ENCODE measurements at places on chromosomes 2 and 18. TPM values are rescaled to one million over a fixed set of nuclear protein-coding genes. Genes with fewer than 3 reads are reported as not detected.

- H3K27ac ChIP-seq, result no peak overlapping the region
- H3K4me3 ChIP-seq, result no peak overlapping the region
- DNase-seq, result no peak
- no peaks in the 10 kb centered on the region for H3K27me3 ChIP-seq
- peaks cover 14% of the 10 kb centered on the region for H3K36me3 ChIP-seq
These were observed 104.0 kb downstream of the SMAD2 start for GRCh38 chr18:47826157-47827074.

DNA sequence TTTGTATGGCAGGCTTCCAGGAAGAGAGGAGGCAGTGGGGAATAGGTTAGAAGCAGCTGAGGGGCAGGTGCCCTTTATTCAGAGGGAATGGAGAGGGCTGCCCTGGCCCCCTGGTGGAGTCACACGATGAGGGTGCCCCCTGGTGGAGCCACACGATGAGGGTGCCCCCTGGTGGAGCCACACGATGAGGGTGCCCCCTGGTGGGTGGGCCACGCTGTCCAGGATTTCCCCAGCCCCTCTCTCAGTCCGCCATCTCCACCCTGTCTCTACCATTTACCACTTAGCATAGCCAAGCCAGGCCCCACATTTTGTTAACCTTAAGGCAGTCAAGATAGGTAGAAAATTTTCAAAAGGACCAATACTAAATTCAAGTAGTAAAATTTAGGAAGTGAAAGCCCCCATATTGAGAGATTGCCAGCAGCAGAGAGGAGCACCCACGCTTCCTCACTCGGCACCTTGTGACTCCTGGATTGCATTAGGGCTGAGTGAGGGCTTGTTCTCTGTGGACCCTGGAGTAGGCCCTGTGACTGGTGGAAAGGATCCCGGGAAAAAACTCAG lies 10.4 kb upstream of the FAM228A start:
- no peak overlapping the region for H3K4me3 ChIP-seq
- no peak overlapping the region for H3K27ac ChIP-seq
- DNase-seq, result peak; percentile 10
- no peaks in the 10 kb centered on the region for H3K27me3 ChIP-seq
- H3K4me1 ChIP-seq, result no peaks in the 10 kb centered on the region

Gene LONRF2
- polyA plus RNA-seq, result not detected

DNA sequence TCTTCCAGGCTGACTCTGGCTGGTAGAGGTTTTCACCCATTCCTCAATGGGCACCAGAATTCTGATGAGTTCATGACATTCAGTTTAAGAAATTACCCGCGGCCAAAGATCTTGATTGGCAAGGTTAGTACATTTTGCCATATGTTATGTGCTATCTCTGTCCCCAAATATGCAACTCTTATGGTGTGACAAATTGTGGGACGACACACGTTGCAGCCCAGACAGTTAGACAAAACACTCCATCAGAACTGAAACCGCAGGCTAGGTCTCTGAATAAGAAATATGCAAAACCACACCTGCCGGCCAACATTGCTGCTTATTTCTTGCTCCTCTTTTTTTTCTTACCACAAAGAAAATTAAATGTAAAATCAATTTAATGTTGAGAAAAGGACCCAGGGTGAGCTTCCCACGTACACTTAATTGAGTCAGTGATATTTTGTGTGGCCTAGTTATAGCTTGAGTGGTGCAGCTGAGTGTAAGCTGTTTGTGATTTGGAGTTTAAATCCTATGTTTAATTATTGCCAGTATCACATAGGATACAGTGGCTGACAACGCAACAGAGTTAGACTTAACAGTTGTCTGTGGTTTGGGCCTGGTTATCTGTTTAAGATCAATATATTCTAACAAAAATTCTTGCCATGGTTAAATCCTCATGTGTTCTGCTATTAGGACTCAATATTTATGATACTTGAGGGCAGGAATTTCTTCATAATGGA lies 35.7 kb upstream of the LTBP1 start:
- peaks cover 1% of the 10 kb centered on the region for H3K27me3 ChIP-seq
- H3K4me3 ChIP-seq, result no peak overlapping the region
- H3K36me3 ChIP-seq, result no peaks in the 10 kb centered on the region
- H3K4me1 ChIP-seq, result no peaks in the 10 kb centered on the region
- DNase-seq, result no peak

- H3K36me3 ChIP-seq, result no peaks in the 10 kb centered on the region
- H3K27ac ChIP-seq, result no peak overlapping the region
- H3K4me3 ChIP-seq, result no peak overlapping the region
- H3K4me1 ChIP-seq, result no peaks in the 10 kb centered on the region
- no peak for DNase-seq
These were observed 232.0 kb downstream of the AGAP1 start for GRCh38 chr2:235725841-235726240.

Gene UGT1A9
- polyA plus RNA-seq, result not detected

DNA sequence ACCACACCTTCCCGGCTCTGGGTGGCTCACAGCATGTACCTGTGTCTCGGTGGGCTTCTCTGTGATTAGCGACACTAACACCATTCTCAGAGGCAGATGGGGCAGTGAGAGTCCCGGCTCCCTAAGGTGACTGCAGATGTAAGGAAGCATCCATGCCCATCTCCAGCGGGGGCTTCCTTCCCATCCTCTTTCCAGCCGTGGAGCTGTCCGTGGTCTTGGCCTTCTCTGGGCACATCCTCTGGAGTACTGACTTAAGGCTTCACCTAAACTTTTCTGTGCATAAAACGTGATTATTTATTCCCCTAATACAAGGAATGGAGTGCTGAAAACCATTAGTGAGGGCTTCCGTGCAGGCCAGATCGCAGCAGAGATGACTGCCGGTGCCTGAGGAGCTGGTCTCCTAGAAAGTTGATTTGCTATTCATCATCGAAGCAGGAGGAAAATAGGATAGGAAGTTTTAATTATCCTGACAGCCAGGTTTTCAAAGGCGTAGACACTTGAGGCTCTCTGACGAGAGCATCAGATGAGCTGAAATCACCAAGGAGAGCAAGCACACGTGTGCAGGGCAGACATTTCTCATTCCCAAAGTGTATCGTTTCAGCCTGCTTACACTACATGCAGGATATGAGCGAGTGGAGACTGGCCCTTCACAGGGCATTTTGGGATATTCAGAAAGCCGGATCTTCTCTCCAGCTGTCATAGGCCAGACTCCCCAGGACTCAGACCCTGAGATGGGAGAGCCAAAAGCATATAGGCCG lies 186.1 kb upstream of the SALL3 start:
- H3K27ac ChIP-seq, result no peak overlapping the region
- H3K4me1 ChIP-seq, result no peaks in the 10 kb centered on the region
- no peaks in the 10 kb centered on the region for H3K36me3 ChIP-seq
- H3K27me3 ChIP-seq, result peaks cover 16% of the 10 kb centered on the region

DNA sequence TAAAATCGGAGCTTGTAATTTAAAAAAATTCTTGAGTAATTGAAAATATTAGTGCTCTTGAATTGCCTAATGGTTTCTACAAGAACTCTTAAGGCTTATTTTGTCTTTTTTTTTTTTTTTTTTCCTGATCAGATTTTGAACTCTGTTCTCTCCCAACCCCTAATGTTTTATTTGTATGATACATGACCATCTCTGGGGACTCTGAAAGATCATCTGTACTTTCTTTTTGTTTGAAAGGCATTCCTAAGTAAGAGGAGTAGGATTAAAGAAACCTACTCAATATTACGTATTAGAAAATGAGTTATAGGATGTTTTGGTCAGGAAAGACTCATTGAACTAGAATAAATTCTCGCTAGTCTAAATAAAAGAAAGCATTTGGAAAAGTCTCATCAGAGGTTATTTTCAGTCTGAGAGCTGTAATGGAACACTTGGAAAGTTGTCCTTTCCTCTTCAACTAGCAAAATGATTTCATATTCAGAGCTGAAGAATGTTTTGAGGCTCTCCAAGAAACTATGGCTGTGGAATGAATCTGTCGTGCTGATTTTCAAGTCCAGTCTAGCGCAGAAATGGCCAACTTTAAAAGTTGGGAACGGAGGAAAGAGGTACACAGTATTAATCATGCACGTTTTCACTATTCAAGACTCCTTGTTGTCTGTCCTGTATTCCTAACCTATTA lies 182.7 kb downstream of the PRPF40A start:
- no peak for DNase-seq
- no peaks in the 10 kb centered on the region for H3K36me3 ChIP-seq
- H3K27ac ChIP-seq, result no peak overlapping the region
- H3K4me3 ChIP-seq, result no peak overlapping the region
- H3K4me1 ChIP-seq, result no peaks in the 10 kb centered on the region

- peaks cover 4% of the 10 kb centered on the region for H3K27me3 ChIP-seq
- H3K27ac ChIP-seq, result no peak overlapping the region
- H3K36me3 ChIP-seq, result no peaks in the 10 kb centered on the region
- no peak for DNase-seq
- peak overlapping the region; percentile 34 for H3K4me3 ChIP-seq
These were observed 67.0 kb downstream of the ZEB2 start for GRCh38 chr2:144452989-144453336.

DNA sequence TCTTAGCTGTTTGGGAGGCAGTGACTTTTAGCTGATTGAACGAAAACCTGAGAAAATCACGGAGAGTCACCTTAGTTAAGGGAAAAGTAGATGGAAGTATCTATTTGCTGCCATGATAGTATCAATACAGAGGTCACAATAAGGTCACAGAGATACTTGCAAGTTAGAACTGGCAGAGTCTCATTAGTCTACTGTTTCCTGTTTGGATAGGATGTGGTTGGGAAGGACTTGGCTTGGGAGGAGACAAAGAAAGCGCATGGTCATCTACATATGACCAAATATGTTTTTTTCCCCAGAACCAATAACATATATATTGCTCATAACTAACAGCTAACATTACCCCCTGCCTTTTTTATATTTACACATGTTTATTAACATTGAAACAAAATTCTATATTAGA lies 78.4 kb upstream of the AQP4 start:
- no peaks in the 10 kb centered on the region for H3K4me1 ChIP-seq
- no peaks in the 10 kb centered on the region for H3K27me3 ChIP-seq
- DNase-seq, result no peak
- H3K36me3 ChIP-seq, result no peaks in the 10 kb centered on the region
- no peak overlapping the region for H3K4me3 ChIP-seq

- H3K4me3 ChIP-seq, result no peak overlapping the region
- no peaks in the 10 kb centered on the region for H3K27me3 ChIP-seq
- H3K27ac ChIP-seq, result no peak overlapping the region
- no peaks in the 10 kb centered on the region for H3K4me1 ChIP-seq
- peaks cover 37% of the 10 kb centered on the region for H3K36me3 ChIP-seq
- no peak for DNase-seq
These were observed 97.2 kb downstream of the AGPS start for GRCh38 chr2:177489719-177490301.

Gene PSMA8
- polyA plus RNA-seq, result 2.7 TPM

DNA sequence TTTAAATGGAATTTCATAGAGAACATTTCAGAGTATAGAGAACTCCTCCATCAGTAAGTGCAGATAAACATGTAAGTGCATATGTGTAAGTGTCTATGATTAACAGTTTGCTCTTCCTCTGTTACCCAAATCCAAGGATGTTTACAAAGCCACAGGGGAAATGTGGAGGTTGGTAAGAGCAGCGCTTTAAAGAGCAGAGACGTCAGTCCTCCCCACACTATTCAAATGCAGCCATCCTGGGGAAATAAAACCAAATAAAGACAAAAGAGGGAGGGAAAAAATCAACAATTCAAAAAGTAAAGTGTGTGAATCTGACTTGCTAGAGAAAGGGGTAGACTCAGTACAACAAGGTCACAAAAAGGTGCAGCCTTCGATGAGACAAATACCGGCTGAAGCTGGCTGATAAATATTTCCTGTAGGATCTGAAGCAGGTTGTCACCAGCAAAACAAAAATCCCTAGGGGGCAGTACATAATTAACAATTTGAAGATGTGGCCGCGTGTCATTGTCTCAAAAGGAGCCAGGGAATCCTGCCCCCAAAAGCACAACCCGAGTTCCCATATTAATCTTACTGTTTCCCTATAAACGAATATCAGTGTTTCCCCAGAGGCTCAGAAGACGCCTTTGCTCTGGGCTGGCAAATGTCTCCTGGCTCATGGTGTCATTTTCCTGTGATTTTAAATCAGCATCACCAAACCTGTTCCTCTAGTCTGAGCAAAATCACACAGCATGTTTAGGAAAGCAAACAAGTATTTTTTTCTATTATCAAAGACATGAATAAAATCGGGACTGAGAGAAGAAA lies 216.5 kb downstream of the CDCA7 start:
- H3K27me3 ChIP-seq, result peaks cover 9% of the 10 kb centered on the region
- no peak for DNase-seq
- H3K27ac ChIP-seq, result no peak overlapping the region
- peaks cover 9% of the 10 kb centered on the region for H3K4me1 ChIP-seq

Gene GPR39
- polyA plus RNA-seq, result not detected

- H3K27me3 ChIP-seq, result peaks cover 17% of the 10 kb centered on the region
- no peaks in the 10 kb centered on the region for H3K4me1 ChIP-seq
- peaks cover 8% of the 10 kb centered on the region for H3K36me3 ChIP-seq
- no peak overlapping the region for H3K4me3 ChIP-seq
- no peak overlapping the region for H3K27ac ChIP-seq
These were observed 17.5 kb upstream of the LONRF2 start for GRCh38 chr2:100339823-100340222.

DNA sequence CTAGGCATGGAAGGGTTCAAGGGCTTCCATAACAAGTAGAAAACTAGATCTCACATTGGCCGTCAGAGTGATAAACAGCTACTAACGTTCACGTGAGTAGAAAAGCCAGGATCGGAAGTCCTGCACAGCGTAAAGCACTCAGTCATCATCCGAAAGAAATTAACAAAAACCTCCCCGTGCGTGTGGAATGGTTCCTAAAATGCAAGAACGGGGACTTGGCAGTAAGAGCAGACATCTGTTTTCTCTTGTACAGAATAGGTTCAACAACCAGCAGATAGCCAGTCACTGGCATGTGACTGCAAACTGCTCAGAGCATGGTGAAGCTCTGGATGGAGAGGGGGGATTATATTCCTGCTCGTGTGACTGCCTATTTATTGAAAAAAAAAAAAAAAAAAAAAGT lies 106.9 kb upstream of the ITGB6 start:
- no peak overlapping the region for H3K27ac ChIP-seq
- DNase-seq, result no peak
- no peak overlapping the region for H3K4me3 ChIP-seq
- no peaks in the 10 kb centered on the region for H3K36me3 ChIP-seq
- H3K27me3 ChIP-seq, result no peaks in the 10 kb centered on the region
- H3K4me1 ChIP-seq, result peaks cover 10% of the 10 kb centered on the region

Gene HOXD3
- polyA plus RNA-seq, result not detected

DNA sequence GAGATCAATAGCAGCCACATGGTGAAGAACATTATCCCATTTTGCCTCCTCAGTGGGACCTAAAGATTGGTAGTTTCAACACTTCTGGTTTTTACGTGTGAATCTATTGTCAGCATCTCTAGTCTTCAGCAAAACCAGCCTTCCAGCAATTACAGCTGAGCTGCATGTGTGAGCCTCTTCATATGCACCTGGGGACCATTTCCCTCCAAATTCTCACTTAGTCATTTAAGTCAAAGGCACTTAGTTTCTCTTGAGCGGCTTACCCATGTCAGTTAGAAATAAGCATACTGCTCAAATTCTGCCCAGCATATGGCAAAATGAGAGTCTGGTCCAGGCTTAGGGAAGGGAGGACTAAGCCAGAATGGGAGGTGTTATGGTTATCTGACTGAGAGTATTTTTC lies 99.7 kb upstream of the NXPH2 start:
- no peak overlapping the region for H3K27ac ChIP-seq
- no peaks in the 10 kb centered on the region for H3K4me1 ChIP-seq
- no peaks in the 10 kb centered on the region for H3K36me3 ChIP-seq

Gene CLEC4F
- polyA plus RNA-seq, result not detected

Measured in naive thymus-derived CD8-positive, alpha-beta T cell (primary cell).